SJCRH30 (cell line): ENCODE measurements at places on chromosomes 5 and 9. TPM values are rescaled to one million over a fixed set of nuclear protein-coding genes. Genes with fewer than 3 reads are reported as not detected.

Gene CTSV
- 19.8 and 21.0 TPM in 2 replicates for total RNA-seq

Gene PTPN3
- 6.3 and 8.1 TPM in 2 replicates for total RNA-seq

Gene WNT8A
- total RNA-seq: not detected in 2 replicates

Gene TERT
- not detected in 2 replicates for total RNA-seq

Gene UGT3A1
- total RNA-seq: 1.9 and 2.0 TPM in 2 replicates

Gene ACOT12
- 0.14 TPM in 1 of 2 replicates, not detected in the other for total RNA-seq

Gene IL9
- not detected in 2 replicates for total RNA-seq

Gene FBXO38
- total RNA-seq: 43.9 and 49.9 TPM in 2 replicates

Gene SHOC1
- total RNA-seq: 0.58 and 0.85 TPM in 2 replicates

Gene CYLC2
- not detected in 2 replicates for total RNA-seq
